ENCODE measurements at places on chromosomes 3 and 15.

GRCh38 chr3:13832130-13832529, 47.7 kb downstream of the WNT7A start:
- DNase-seq = no peak

GRCh38 chr15:68203486-68203885, 1.6 kb downstream of the CALML4 start:
- no peak for DNase-seq

DNA sequence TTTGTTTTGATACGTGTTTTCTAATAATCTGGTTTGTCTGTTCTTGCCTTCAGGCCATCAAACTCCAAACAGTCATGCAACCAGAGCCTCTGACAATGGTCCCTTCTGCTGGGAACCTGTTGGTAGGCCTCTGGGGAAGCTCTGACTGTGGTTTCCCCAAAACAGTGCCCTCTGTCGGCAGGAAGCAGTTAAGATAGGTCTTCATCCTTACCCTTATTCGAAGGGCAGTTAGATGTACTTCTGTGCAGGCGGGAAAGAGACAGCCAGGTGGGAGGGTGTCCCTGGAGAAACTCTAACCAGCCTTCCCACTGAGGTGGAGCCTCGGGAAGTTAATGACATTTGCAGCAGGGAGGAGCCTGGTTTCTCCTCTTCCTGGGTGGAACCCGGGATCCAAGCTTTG, 81.6 kb upstream of the CHMP2B start:
- no peak for DNase-seq

GRCh38 chr3:134605556-134605955, 45.3 kb downstream of the KY start:
- no peak for DNase-seq

DNA sequence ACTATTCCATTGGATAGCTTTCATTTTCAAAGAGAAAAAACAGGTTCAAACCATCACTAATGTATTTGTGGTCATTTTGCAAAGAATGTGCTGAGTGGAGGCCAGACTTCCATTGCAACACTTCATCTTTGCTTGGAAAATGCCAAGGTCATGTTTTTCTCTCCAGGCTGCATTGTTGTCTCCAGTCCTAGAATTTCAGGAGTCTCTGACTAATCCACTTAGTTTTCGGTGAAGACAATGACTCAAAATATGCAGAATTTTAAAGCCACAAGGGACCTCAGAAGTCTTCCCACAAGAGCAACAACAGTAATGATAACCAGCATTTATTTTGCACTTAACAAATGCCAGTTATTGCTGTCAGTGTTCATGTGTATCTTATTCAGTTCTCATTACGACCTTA, 277.0 kb downstream of the RYR3 start:
- peak; percentile 31 for DNase-seq

- DNase-seq = peak; percentile 50
Observed at GRCh38 chr3:106025151-106025722, 156.4 kb upstream of the CBLB start.

GRCh38 chr3:181267312-181267711, 277.8 kb upstream of the DNAJC19 start:
- DNase-seq = no peak

GRCh38 chr15:39801641-39802309, 19.1 kb upstream of the FSIP1 start:
- DNase-seq = no peak
